Glutamatergic neuron (in vitro differentiated cells): ENCODE measurements at places on chromosomes 13 and 19.

DNA sequence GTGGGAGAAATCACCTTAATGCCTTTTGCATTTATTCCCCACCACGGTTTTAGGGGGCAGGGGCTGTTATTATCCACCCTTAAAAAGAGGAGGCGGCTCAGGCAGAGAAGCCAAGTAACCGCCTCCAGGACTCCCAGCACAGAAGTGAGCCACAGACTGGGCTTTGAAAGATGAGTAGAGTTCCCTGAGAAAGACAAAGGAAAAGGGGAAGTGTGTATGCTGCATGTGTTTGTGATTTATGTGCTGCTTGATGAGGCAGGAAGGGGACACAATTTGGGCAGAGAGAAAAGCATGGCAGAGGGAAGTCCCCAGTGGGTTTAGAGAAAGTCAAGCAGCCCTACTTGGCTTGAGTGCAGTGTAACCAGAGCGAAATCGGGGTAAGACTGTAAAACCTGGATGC, 85.0 kb downstream of the DOCK9 start:
- no peak for DNase-seq

DNA sequence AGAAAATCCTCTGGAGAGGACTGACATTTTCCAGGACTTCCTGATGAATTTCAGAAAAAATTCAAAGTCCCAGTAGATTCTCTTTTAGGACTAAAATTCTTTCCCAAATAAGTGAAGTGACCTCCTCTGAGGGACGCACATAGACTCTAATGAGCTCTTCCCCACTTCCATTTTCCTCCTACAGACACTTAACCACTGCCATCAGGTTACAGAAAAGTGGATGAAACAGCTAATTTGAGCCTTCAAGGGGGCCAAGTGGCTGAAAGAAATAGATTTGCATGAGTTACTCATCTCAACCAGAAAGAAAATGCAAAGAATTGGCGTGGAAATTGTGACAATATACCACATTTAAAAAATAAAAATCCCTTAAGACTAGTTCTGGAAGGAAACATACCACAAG, 185.3 kb upstream of the EDNRB start:
- DNase-seq: no peak

GRCh38 chr19:58355908-58356765, 2.8 kb upstream of the A1BG start:
- DNase-seq: peak; percentile 44

- DNase-seq: peak; percentile 70
Observed at GRCh38 chr19:45275370-45275971, 24.4 kb downstream of the MARK4 start.
